ENCODE measurements at places on chromosomes 2 and 18.
A peak's percentile ranks its signal among the peaks of the same experiment; 100 is the strongest.

DNA sequence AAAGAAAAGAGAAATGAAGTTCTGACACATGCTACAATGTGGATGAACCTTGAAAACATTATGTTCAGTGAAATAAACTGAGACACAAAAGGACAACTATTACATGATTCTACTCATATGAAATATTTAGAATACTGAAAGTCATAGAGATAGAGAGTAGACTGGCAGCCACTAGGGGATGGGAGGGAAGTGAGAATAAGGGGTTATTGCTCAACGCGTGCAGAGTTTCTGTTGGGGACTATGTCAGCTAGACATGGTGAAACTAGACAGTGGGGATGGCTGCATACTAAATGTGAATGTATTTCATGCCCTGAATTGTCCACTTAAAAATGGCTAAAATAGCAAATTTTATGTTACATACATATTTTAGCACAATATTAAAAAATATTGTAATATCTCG is 108.7 kb upstream of the ATL2 start:
- no peak for DNase-seq

GRCh38 chr2:203909261-203909967 is 27.1 kb upstream of the ICOS start:
- DNase-seq = peak; percentile 79

GRCh38 chr2:97005353-97005752 is 19.0 kb upstream of the FAM178B start:
- no peak for DNase-seq

DNA sequence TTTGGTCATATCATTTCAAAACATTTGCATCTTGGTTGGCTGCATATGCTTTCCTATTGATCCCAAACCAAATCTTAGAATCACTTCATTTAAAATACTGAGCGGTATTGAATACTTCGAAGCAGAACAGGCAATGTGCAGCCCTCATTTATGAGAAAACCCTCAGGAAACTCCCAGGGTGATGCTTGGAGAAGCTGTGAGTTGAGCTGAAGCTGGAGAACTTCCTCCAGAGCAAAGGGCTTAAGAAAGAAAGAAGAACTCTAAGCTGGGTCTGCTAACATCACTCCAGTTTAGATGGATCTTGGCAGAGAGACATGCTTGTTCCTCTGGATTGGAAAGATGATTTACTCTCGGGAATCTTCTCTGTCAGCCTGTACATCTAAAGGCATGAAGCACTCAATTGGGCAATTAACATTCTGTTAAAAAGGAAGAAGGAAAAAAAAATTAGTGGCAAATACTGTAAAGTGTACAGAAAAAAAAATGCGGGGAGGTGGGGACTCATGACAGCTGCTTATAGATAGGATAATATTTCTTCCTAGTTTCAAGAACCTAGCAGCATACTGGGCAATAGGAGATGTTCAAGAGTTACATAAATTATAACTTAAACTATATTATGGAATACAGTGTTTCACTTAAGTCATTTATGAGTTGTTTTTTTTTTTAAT is 49.5 kb downstream of the ATIC start:
- DNase-seq = peak; percentile 26

GRCh38 chr2:108924580-108925251 is 64.3 kb downstream of the EDAR start:
- DNase-seq = no peak

GRCh38 chr2:58923869-58924268 is 682.7 kb upstream of the FANCL start:
- peak; percentile 95 for DNase-seq

DNA sequence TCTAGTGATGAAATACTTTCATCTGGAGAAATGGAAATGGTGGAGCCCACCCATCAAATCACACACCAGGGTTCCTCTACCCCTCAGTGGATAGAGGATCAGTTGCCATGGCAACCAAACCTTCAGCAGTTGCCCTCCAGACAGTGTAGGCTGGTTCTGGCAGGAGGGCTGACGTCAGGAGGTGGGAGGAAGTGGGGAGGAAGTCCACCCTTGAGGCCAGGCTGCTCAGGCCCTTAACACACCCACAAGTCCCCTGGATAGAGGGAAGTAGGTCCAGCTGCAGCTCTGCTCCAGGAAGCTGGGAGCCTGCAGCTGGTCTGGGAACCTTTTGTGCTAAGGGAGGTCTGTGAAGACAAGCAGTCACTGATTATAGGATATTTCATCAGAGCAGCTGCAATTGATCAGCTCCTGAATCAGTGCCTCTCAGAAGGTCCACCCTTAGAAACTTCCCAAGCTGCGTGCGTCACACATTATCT is 186.6 kb downstream of the MTX2 start:
- DNase-seq = peak; percentile 94

All from AG10803 (cell line).